Esophagus squamous epithelium (tissue), 5 donors: ENCODE measurements at places on chromosomes 2 and 18. TPM values are rescaled to one million over a fixed set of nuclear protein-coding genes. Genes with fewer than 3 reads are reported as not detected.

- no peak for DNase-seq
Observed at GRCh38 chr2:105464325-105464724, 65.5 kb upstream of the FHL2 start.

- no peak for DNase-seq
Observed at GRCh38 chr18:75261430-75262223, 51.0 kb downstream of the TSHZ1 start.

Gene FOXI3
- total RNA-seq = not detected

- no peak for DNase-seq
Observed at GRCh38 chr2:26616706-26617587, 24.2 kb downstream of the CIB4 start.
